ENCODE measurements at places on chromosomes 7 and 10.

DNA sequence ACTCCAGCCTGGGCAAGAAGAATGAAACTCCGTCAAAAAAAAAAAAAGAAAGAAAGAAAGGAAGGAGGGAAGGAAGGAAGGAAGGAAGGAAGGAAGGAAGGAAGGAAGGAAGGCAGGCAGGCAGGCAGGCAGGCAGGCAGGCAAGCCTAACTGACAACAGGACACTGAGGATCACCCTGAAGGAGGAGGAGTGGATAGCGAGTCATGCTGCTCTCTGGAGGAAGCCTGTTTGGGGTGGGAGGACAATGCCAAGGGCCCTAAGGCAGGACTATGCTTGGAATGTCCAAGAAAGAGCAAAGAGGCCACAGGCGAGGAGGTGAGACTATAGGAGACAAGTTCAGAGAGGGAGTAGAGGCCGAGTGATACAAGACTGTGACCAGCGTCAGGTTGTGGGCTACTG, 107.0 kb upstream of the PARD3 start:
- DNase-seq: no peak

DNA sequence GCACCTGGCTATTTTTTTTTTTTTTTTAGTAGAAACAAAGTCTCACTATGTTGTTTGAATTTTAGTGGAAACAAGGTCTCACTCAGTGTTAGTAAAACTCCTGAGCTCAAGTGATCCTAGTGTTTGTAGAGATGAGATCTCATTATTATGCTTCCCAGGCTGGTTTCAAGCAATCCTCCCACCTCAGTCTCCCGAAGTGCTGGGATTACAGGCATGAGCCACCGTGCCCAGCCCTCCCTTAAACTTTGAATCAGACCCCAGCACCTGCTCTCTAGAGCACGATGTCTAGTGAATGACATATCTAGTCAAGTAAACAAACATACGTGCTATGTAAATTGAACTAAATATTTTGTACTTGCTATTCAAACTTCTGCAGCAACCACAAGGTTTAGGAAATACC, 105.6 kb upstream of the MYO3A start:
- DNase-seq: no peak

DNA sequence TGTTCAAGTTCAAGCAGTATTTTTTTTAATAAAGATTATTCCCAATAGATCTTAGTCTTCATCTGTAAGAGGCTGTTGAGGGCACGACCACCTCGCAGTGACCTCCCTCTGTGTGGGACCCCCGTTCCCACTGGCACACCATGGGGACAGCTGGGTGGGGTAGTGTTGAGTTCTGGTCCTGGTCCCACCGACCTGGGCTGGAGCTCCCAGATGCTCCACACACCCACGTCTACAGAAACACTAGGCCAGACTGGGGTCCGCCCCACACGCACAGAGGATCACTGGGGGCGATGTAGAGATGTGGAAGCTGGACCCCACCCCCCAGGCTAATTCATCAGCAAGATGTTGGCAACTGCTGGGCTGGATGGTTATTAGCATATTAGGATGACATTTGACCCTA, 623.6 kb downstream of the PTPRN2 start:
- no peak for DNase-seq

DNA sequence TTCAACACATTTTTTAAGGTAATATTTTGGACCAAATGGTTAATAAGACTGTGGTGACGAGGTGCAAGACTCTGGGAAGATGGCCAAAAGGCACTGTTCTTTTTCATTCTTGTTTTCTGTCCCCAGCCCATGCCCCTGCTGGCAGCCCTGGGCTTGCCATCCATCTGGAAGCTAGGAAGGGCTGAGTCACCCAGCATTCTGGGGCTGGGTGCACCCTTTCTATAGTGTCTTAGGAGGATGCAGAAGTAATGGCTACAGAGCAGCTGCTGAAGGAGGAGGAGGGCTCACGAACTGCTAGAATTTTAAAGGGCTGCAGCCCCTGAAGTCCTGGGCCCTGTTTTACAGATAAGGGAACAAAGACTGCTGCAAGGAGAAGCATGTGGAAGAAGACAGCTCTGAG, 42.8 kb upstream of the ZNF32 start:
- no peak for DNase-seq

- no peak for DNase-seq
These were observed 109.1 kb upstream of the TNS3 start for GRCh38 chr7:47690902-47691558.

GRCh38 chr7:69942573-69942972, 344.3 kb downstream of the AUTS2 start:
- no peak for DNase-seq

- no peak for DNase-seq
These were observed 1265.8 kb downstream of the REEP3 start for GRCh38 chr10:64786989-64787388.

DNA sequence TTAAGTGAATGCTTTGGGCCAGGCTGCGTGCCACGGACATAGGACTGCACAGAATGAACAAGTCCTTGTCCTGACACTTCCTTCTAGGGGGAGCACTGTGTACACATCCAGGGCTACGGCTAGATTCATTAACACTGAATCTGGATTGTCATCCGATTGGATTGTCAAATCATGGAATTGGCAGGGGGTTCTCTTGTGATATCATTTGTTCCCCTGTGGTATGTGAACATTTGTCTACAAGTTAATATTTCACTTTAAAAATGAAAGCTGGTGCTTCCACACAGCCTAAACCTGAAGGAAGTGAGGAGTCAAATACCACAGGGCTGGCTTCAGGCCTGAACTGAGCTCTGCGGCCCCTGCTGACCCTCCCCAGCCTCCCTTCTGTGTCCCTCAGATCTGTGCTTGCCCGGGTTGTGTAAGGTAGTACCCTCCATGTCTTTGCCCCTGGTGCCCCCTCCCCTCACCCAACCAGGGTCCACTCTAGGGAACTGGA, 75.6 kb downstream of the SNX10 start:
- no peak for DNase-seq

GRCh38 chr10:112288486-112288885, 5.3 kb downstream of the TECTB start:
- DNase-seq: no peak

GRCh38 chr10:16945593-16945992, 128.4 kb upstream of the RSU1 start:
- DNase-seq: no peak

GRCh38 chr10:44513591-44513990, 128.7 kb upstream of the CXCL12 start:
- DNase-seq: no peak

DNA sequence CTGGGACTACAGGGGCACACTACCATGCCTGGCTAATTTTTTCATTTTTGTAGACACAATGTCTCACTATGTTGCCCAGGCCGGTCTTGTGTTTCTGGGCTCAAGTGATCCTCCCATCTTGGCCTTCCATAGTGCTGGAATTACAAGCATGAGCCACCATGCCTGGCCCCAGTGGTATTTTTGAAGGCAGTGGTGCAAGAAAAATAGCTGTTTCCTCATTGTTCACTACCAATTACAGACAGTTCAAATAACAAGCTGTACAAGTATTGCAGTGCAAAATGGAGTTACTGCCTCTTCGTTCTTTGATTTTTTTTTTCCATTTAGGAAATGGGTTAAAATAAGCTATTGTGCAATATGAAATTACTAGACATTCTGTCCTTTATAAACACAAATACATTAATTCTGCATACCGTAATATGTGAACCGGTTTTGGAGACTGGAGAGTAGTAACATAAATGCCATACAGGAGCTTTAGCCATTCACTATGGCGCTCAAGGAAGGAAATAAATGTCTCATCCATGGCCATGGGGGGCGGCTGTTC, 35.0 kb upstream of the BPGM start:
- DNase-seq: no peak

DNA sequence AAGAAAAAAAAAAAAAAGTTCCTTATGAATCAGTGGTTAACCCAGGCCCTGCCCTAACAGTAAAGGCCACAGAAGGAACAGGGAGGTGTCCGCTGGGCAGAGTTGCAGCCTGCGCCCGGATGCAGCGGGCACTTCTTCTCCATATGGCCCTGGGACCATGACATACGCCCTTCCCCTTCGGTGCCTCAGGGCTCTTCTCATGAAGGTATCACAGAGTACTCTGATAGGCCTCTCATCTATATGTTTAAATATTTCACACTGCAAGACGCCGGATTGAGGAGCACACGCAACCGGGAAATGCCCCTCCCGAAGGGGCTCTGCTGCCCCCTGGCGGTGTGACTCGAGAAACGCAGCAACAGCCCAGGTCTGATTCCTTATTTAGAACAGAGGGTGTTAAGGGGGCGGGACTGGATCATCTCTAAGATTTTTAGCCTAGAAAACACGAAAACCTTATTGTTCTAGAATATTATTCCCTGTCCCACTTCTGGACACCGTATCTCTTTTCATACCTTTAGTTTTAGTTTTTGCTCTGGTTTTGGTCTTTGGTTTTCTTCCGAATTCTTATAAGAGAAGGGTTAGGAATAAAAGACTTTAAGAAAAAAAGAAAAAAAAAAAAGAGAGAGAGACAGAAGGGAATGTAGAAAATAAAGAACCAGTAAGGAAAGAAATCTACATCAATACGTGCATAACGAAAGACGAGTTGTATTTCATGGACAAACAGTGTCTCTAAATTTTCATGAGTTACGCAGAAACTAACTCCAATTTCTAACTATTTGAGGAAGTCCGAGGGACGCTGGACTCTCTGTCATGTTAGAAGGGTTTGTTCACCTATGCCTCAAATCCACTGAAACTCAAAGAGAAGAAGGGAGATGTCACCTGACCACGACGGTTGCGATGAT, 12.0 kb downstream of the DAGLB start:
- DNase-seq: peak; percentile 74

- no peak for DNase-seq
These were observed 2.8 kb downstream of the AGAP3 start for GRCh38 chr7:151088856-151089699.

DNA sequence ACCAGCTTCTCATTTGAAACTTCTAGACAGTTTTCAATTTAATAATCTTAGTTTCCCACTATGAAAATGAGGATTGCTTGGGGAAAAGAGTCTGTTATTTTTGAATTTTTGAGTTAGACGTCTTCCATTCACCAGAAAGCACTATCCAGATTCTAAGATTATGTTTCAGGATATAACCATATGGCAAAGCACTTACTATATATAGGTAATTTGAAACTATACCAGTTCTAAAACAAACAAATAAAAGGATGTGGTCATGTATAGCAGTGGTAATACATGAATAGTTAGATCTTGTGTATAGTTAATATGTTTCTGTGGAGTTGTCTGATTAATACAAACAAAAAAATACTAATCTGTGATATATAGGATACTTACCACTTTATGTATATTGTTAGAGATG, 320.0 kb downstream of the EXOC4 start:
- no peak for DNase-seq

- DNase-seq: no peak
These were observed 55.5 kb upstream of the NCF1 start for GRCh38 chr7:74718336-74718735.

DNA sequence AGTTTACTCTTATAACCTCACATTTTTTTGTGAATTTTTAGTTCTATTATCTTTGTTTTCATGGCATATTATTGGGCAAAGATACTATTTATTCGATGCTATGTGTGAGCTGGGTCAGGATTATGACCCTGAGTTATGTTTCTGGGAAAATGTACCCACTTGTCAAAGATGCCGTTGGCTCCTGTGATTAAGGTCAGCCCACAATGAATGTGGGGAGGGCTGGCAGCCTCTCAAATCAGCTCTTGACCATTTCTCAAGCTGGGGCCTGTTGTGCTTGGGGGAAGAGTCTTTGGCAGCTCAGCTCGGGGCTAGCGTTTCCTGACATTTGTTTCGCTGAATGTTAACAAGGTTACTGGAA, 97.5 kb downstream of the TCF7L2 start:
- DNase-seq: no peak

GRCh38 chr10:129048513-129048912, 418.5 kb upstream of the MGMT start:
- no peak for DNase-seq

DNA sequence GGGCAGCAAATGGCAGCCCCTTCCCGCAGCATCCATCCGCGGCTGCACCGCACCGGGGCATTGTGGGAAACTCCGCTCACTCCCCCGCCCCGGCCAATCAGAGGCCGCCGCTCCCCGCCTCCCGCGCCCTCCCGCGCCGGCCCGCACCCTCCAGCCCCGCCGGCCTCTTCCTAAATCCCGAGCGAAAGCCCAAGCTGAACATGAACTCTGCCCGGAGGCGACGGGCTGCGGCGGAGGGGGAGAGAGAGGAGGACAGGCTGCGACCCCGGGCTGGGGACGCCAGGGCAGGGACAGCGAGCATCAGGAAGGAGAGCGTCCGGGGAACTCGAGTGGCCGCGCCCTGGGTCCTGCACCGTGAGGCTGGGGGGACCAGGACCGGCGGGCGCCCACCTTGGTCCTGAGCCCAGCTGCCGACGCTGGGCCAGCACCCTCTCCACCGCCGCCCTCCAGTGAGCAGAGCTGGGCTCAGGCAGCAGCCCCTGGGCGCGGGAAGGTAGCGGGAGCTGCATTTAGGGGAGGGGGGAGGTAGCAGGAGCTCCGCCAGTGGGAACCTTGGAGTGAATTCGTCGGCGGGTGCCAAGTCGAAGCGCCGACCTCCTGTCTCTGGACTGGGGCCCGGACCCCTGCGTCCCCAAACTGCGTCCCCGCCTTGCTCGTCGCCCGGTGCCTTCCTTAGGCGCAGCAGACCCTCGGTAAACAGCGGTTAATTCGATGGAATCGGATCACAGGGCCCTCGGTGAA, at the start of gene DGKI:
DGKI (minus strand) TSS at position 148 of the 741 bp plus-strand sequence.
- DNase-seq: peak; percentile 56

- no peak for DNase-seq
These were observed 639.9 kb downstream of the TYW1 start for GRCh38 chr7:67636348-67637022.

DNA sequence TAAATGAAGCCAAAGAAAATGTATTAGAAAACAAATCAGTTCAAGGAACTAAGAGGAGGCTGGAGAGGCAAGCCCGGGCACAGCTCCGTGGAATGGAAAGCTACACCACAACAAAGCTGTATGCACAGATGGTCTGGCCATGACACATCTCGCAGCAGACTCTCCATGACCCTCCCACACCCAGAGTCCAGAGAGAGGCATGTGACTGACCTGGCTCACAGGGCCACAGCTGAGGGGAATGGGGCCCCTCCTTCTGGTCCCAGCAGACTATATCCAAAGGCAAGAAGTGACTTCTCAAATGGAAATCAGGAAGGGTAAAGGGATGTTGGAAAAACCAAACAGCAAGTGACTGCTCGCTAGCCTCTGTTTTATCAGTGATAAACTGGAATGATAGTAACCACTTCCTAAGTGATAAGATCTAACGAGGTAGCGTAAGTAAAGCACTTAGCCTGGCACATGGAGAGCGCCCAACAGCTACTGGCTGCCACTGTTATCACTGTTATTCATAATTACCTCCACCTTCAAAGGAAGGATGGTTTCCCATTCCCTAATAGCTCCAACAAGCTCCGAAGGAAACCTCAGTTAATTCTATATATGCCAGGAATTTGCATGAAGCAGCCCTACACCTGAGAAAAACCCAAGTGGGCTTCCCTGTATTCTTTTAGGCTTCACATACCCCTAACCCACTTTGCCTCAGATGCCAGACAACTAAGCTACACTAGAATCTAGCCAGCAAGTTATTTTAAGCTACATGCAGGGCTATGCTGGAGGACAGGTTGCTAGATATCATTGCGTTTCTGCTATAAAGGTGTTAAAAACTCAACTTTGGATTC, 8.4 kb downstream of the OSBPL3 start:
- no peak for DNase-seq

DNA sequence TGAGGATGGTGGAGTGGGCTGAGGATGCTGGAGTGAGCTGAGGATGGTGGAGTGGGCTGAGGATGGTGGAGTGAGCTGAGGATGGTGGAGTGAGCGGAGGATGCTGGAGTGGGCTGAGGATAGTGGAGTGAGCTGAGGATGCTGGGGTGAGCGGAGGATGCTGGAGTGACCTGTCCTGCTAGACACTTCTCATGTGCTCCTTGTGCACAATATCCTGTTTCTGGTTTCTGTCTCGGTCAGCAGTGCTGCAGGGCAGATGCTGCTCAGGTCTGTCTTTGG, 29.2 kb downstream of the ANXA8 start:
- no peak for DNase-seq
